ENCODE measurements at places on chromosomes 2 and 18. TPM values are rescaled to one million over a fixed set of nuclear protein-coding genes. Genes with fewer than 3 reads are reported as not detected.

- no peak overlapping the region for H3K27ac ChIP-seq
- no peak overlapping the region for H3K4me3 ChIP-seq
- no peaks in the 10 kb centered on the region for H3K4me1 ChIP-seq
- no peaks in the 10 kb centered on the region for H3K36me3 ChIP-seq
These were observed 315.2 kb downstream of the DCDC2C start for GRCh38 chr2:4018535-4018934.

- H3K4me1 ChIP-seq = peaks cover 21% of the 10 kb centered on the region
- no peak overlapping the region for H3K27ac ChIP-seq
- no peaks in the 10 kb centered on the region for H3K36me3 ChIP-seq
- DNase-seq = no peak
These were observed 40.0 kb upstream of the FOSL2 start for GRCh38 chr2:28352610-28353195.

GRCh38 chr2:84925336-84925723 is 19.9 kb downstream of the TMSB10 start:
- DNase-seq = no peak
- H3K4me1 ChIP-seq = peaks cover 8% of the 10 kb centered on the region
- no peak overlapping the region for H3K4me3 ChIP-seq

DNA sequence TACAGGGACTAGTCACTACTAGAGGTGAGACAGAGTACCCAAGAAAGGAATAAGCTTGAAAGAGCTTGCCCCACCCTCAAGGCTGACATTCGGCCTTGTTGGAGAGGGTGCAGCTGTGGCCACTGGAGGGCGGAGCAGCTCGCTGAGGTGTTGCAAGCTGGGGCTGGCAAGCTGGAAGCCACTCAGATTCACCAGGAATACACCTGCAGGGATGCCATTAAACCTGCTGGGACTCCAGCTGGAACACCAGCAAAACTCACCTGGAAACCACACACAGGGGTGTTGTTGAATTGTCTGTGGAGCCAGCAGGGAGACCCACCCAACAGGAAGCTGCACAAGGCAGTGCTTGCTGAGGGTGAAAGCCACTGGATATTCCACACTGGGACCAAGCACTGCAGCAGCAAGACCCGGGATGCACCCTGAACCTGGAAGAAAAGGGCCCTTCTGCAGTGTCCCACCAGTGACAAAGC is 26.1 kb downstream of the KCTD18 start:
- no peaks in the 10 kb centered on the region for H3K27me3 ChIP-seq
- DNase-seq = peak; percentile 12
- H3K27ac ChIP-seq = no peak overlapping the region
- H3K36me3 ChIP-seq = peaks cover 5% of the 10 kb centered on the region

- H3K36me3 ChIP-seq = no peaks in the 10 kb centered on the region
- H3K27me3 ChIP-seq = no peaks in the 10 kb centered on the region
- no peak overlapping the region for H3K27ac ChIP-seq
- H3K4me1 ChIP-seq = no peaks in the 10 kb centered on the region
- H3K4me3 ChIP-seq = no peak overlapping the region
- DNase-seq = no peak
These were observed 236.4 kb upstream of the MEX3C start for GRCh38 chr18:51433881-51434280.

DNA sequence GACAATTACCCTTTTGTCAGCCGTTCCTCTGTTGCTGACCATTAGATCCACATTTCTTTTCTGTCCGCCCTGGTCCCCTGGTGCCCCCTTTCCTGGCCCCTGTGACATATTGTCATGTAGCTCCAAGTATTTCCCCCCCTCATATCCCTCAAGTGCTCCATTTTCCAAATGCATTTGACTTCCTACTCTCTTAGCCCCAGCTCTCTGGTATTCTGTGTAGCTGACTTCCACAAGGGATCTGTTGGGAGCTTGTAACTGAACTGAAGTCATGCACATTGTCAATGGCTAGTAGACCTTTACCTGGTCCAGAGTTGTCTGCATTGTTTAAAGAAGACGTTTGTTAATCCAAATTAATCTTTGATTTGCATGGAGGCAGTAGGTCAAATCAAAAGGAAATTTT is 34.8 kb downstream of the LIPG start:
- no peak overlapping the region for H3K4me3 ChIP-seq
- H3K27me3 ChIP-seq = peaks cover 3% of the 10 kb centered on the region
- H3K4me1 ChIP-seq = no peaks in the 10 kb centered on the region
- DNase-seq = no peak
- H3K36me3 ChIP-seq = no peaks in the 10 kb centered on the region
- no peak overlapping the region for H3K27ac ChIP-seq

GRCh38 chr2:88188748-88189147 is 18.6 kb downstream of the THNSL2 start:
- no peak overlapping the region for H3K4me3 ChIP-seq
- no peaks in the 10 kb centered on the region for H3K4me1 ChIP-seq
- DNase-seq = peak; percentile 9
- no peaks in the 10 kb centered on the region for H3K27me3 ChIP-seq
- no peaks in the 10 kb centered on the region for H3K36me3 ChIP-seq
- no peak overlapping the region for H3K27ac ChIP-seq

- no peaks in the 10 kb centered on the region for H3K4me1 ChIP-seq
- no peak for DNase-seq
- no peak overlapping the region for H3K4me3 ChIP-seq
- H3K27me3 ChIP-seq = no peaks in the 10 kb centered on the region
- H3K36me3 ChIP-seq = no peaks in the 10 kb centered on the region
- no peak overlapping the region for H3K27ac ChIP-seq
These were observed 125.2 kb upstream of the GAREM1 start for GRCh38 chr18:32595832-32596231.

- H3K27ac ChIP-seq = no peak overlapping the region
- no peaks in the 10 kb centered on the region for H3K36me3 ChIP-seq
- no peak overlapping the region for H3K4me3 ChIP-seq
- peak; percentile 34 for DNase-seq
- no peaks in the 10 kb centered on the region for H3K27me3 ChIP-seq
These were observed 185.9 kb downstream of the PDE1A start for GRCh38 chr2:182240862-182241371.

- peaks cover 6% of the 10 kb centered on the region for H3K4me1 ChIP-seq
- no peak overlapping the region for H3K4me3 ChIP-seq
- H3K27me3 ChIP-seq = no peaks in the 10 kb centered on the region
- H3K36me3 ChIP-seq = peaks cover 10% of the 10 kb centered on the region
- H3K27ac ChIP-seq = no peak overlapping the region
- DNase-seq = no peak
These were observed 273.2 kb upstream of the CCDC68 start for GRCh38 chr18:55232506-55232905.

GRCh38 chr2:85843543-85843942 is 45.2 kb downstream of the ST3GAL5 start:
- H3K27ac ChIP-seq = no peak overlapping the region
- no peak for DNase-seq
- no peaks in the 10 kb centered on the region for H3K27me3 ChIP-seq
- H3K4me3 ChIP-seq = no peak overlapping the region
- H3K36me3 ChIP-seq = no peaks in the 10 kb centered on the region

DNA sequence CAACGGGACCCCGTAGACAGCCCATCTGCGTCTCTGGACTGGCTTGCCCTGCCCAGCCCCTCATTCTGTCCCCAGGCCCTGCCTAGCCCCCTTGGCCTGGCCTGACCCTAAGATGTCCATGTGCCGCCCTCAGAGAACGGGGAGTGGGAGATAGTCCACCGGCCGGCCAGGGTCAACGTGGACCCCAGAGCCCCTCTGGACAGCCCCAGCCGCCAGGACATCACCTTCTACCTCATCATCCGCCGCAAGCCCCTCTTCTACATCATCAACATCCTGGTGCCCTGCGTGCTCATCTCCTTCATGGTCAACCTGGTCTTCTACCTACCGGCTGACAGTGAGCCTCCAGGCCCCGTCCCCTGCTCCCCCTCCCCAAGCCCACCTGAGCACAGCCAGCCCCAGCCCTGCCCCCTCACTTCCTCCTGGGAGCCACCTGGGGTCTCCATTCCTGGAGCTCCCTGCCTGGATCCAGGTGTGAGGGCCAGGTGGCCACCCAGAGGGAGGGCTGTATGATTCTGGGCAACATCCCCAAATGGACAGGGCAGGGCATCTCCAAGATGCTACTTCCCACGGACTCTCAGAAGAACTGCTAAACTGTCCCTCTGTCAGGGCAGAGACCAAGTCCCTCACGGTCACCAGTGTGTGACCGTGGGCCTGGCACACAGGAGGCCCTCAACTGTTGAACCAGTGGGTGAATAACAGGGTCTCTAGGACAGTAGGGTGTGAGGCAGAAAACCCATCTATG is 4.0 kb downstream of the CHRND start:
- no peaks in the 10 kb centered on the region for H3K36me3 ChIP-seq
- H3K27me3 ChIP-seq = no peaks in the 10 kb centered on the region
- no peaks in the 10 kb centered on the region for H3K4me1 ChIP-seq
- no peak overlapping the region for H3K4me3 ChIP-seq
- no peak overlapping the region for H3K27ac ChIP-seq

GRCh38 chr2:203799908-203800307 is 67.7 kb upstream of the CTLA4 start:
- no peaks in the 10 kb centered on the region for H3K36me3 ChIP-seq
- no peaks in the 10 kb centered on the region for H3K27me3 ChIP-seq
- peaks cover 14% of the 10 kb centered on the region for H3K4me1 ChIP-seq
- no peak overlapping the region for H3K4me3 ChIP-seq
- no peak overlapping the region for H3K27ac ChIP-seq

- no peaks in the 10 kb centered on the region for H3K36me3 ChIP-seq
- no peak overlapping the region for H3K4me3 ChIP-seq
- H3K27ac ChIP-seq = no peak overlapping the region
These were observed 104.4 kb downstream of the RDH14 start for GRCh38 chr2:18456026-18456425.

- DNase-seq = no peak
- no peak overlapping the region for H3K4me3 ChIP-seq
- H3K36me3 ChIP-seq = no peaks in the 10 kb centered on the region
- no peaks in the 10 kb centered on the region for H3K27me3 ChIP-seq
- H3K4me1 ChIP-seq = no peaks in the 10 kb centered on the region
These were observed 119.2 kb downstream of the PTPRM start for GRCh38 chr18:7686278-7686677.

- DNase-seq = no peak
- H3K36me3 ChIP-seq = no peaks in the 10 kb centered on the region
- H3K27ac ChIP-seq = no peak overlapping the region
These were observed 350.5 kb downstream of the CCDC85A start for GRCh38 chr2:56534321-56534720.

DNA sequence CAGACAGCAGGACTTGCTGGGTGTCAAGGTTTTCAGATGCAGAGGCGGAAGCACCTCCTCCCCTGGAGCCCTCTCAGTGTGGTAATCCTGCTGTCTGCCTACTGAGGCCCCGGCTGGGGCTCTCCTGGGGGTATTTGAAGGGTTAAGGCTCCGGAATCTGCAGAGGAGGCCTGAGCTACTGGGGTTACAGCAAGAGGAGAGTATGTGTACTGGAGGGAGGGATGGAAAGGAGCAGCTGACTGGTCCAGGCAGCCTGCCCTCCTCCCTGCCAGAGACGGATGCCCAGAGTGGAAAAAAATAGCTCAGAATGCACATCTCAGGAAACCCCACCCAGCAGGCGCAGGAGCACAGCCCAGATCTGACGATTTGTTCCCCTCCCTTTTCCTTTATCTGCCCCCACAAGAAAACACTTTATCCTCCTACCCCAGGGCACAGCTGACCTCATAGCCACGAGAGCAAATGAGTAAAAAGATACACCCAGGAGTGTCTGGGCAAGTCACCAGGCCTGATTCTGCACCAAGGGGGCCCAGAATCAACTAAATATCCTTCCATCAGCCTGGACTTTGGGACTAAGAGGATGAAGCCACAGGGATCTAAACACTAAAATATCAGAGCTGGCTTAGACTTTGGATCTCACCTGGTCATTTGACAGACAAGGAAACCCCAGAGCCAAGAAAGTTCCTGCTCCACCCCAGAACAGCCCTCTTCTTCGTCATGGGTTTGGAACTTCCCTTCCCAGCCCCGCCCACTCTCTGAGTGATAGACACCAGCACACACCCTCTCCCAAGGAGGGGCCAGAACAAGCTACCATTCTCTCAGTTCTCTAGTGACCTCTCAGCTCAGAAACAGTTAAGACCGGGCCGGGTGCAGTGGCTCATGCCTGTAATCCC is 5.5 kb downstream of the TMBIM1 start:
- peaks cover 59% of the 10 kb centered on the region for H3K4me1 ChIP-seq
- DNase-seq = peak; percentile 95
- H3K36me3 ChIP-seq = no peaks in the 10 kb centered on the region
- peak overlapping the region; percentile 45 for H3K4me3 ChIP-seq
- H3K27ac ChIP-seq = peak overlapping the region; percentile 100
- H3K27me3 ChIP-seq = no peaks in the 10 kb centered on the region

DNA sequence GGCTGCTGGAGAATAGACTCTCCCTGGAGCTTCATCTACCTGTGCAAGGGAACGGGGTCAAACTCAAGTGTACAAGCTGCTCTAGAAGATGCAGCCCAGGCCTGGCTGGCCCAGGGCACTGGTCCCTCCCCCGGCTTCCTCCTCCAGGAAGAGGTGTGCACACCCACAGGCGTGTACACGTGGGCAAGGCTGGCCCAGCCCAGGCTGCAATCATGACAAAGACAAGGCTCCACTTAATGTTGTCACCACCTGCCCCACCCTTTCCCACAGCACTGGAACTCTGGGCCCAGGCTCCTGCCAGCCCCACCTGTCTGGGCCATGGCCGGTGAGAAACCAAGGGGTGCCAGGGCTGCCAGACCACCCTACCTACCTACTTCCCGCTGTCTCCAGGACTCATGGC is 29.6 kb upstream of the ALPP start:
- no peaks in the 10 kb centered on the region for H3K36me3 ChIP-seq
- no peaks in the 10 kb centered on the region for H3K4me1 ChIP-seq
- H3K27ac ChIP-seq = no peak overlapping the region
- H3K4me3 ChIP-seq = no peak overlapping the region
- no peak for DNase-seq
- H3K27me3 ChIP-seq = peaks cover 20% of the 10 kb centered on the region

DNA sequence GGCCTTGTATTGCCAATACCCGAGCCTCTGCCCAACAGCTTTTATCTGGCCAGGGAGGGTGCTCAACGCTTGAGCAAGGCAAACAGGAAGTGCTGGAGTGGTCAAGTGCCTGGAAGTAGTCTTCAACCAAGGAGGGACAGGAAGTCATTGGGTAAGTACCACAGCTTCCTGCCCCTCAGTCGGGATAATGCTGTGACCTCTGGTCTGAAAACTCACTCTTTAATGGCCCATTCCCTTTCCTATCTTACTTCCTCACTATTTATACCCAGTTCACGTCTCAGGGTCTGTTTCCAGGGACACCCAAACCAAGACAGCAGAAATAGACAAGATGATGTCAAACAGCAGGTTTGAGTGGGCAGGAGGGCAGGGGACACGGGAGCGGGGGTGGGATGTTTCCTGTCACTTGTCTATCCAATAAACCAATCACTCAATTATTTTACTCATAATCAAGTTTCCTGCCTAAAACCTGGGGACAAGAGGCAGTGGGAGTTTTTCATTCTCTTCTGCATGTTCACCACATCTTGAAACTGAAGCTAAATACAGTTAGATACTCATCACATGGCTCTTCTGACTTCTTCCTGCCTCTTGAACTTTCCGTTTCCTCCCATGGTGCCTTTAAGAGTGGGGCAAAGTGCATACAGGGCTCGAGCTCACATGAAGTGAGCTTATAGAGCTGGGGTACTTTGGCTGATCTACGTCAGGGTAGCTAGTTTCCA is 68.9 kb upstream of the CAB39 start:
- no peaks in the 10 kb centered on the region for H3K36me3 ChIP-seq
- H3K4me3 ChIP-seq = no peak overlapping the region
- DNase-seq = no peak

RANBP2 gene
- total RNA-seq = 59.3 TPM

LRATD1 gene
- 0.51 TPM for total RNA-seq

PDCD1 gene
- total RNA-seq = not detected

ZNF24 gene
- total RNA-seq = 31.8 TPM

REEP1 gene
- total RNA-seq = not detected

TXNDC2 gene
- not detected for total RNA-seq
